Hippocampal formation (tissue), 2 donors: ENCODE measurements at places on chromosomes 2 and 18.

- no peak for DNase-seq
Observed at GRCh38 chr2:12054956-12055618, 308.7 kb downstream of the LPIN1 start.

DNA sequence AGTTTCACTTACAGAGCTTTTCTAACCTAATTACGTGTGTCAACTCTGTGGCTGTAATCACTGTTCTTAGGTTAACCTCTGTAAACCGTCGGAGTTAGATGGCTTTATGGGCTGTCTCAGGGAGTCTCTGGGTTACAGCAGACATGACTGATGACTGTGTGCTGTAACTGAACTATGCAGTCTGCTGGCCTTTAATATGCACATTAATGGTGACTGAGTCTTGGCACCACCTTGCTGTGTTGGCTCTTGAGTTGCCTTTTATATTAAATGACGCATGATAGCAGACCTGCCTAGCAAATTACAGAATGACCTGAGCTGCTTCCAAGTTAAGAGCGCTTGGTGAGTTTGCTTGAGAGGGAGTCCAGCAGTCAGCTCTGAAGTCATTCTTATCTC, 90.1 kb downstream of the ACKR3 start:
- DNase-seq = no peak

GRCh38 chr2:71471276-71471675, 17.9 kb downstream of the DYSF start:
- no peak for DNase-seq

GRCh38 chr2:240850026-240850425, 18.6 kb upstream of the AGXT start:
- DNase-seq = no peak

GRCh38 chr18:79580498-79581171, 99.0 kb upstream of the CTDP1 start:
- DNase-seq = no peak

DNA sequence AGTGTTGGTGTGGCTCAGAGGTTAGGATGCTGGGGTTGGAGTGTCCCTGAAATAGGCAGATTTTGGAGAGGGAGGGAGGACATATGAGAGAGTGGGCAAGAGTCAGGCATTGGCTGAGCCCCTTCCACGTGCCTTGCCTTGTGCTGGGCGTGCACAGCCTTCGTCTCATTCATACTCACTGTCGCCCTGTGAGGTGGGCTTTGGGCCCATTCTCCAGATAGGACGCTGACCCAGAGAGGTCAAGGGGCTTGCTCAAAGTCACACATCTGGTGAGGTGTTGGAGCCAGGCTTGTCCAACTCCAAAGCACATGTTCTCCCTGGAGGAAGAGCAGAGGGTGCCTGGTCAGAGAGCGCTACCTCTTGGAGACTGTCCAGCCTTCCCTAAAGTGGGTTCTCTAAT, 166.8 kb downstream of the DYSF start:
- no peak for DNase-seq

DNA sequence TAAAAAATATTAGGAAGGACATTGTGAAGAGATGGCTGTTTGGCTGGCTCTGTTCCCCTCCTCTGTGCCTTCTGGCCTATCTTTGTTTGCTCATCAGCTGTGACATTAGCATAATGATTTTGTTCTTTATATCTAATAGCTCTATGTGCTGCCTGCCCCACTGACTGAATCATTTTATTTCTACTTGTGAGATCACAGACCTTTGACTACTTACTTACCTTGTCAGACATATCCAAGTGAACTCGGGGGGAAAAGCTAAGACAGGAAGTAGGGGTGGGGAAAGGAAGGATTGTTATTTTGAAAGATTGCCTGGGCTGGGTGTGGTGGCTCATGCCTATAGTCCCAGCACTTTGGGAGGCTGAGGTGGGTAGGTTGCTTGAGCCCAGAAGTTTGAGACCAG, 104.2 kb downstream of the ASAP2 start:
- no peak for DNase-seq

DNA sequence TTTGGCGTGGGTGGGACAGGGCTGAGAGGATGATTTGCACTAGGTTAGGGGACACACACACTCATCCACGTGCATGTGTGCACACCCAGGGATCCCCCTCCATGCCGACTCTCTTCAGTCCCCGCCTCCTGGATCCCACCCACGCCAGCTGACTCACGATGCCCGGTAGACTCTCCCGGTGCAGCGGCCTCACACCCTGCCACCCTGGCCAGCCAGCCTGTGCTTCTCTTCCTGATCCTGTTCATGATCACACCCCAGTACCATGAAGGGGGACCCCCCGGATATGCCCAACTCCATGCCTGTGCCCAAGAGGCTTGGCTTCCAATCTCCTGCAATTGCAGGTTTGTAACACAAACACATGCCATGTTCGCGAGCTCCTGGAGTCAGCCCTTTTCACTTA, 157.8 kb upstream of the HDAC4 start:
- no peak for DNase-seq

DNA sequence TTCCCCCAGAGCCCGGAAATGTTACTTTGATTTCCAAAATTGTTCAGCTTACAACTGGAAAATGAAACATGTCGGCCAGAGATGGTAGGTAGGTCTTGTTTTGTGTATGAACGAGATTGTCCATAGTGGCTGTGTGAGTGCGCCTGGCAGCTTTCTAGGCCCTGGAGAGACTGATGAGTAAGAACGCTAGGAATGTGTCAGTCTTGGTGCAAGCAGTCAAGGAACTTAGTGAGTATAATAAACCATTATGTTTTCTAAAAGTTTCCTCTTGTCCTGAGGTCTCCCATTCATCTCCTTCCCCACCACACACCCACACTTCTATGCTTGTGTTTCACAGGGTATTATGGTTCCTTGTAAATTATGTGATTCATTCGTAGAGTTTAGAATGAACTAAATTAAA, 234.2 kb downstream of the CDH2 start:
- no peak for DNase-seq

DNA sequence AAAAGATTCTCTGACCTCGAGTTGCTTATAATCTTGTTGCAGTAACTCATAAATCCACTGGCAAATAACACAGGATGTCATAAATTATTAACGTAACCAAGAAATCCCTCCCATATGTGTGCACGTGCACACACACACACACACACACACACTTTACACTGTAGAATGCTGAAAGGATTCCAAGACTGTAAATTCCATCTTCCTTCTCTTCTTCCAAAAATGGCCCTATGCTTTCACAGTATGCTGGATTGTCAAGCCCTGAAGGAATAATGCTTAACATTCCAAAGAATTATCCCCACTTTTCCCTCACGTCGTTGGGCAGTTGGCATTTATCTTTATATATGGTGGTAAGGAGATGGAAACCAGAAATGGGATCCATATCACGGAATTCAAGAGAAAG, 117.5 kb upstream of the CRIM1 start:
- no peak for DNase-seq

DNA sequence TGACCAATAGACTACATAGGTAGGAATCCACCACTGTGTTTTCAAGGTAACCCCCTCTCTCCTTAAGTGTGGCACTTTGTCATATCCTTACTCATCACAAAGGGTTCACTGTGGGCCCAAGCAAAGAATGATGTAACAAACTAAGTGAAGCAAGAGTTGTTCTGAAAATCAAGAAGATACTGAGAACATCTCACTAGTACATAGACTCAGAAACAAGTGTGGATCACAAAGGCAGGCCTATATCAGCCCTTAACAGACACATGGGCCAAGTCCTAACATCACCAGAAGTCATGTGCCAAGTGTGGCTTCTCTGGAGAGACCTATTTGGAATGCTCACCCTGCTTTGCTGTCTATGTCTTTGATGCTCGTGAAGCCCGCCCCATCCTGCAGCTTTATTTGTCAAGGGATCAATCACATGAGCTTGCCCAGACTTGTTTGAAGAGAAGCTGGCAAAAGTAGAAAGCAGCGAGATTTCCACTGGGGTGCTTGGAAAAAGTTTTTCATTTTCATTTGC, 131.2 kb upstream of the TTC39C start:
- DNase-seq = no peak

- no peak for DNase-seq
Observed at GRCh38 chr2:23614701-23615100, 229.7 kb downstream of the KLHL29 start.

- DNase-seq = no peak
Observed at GRCh38 chr18:40582105-40582504, 1372.9 kb upstream of the PIK3C3 start.

GRCh38 chr2:62461707-62462106, 44.3 kb downstream of the TMEM17 start:
- no peak for DNase-seq

GRCh38 chr2:217899231-217900009, 103.4 kb downstream of the TNS1 start:
- no peak for DNase-seq

- no peak for DNase-seq
Observed at GRCh38 chr18:2471523-2471922, 99.8 kb downstream of the METTL4 start.

DNA sequence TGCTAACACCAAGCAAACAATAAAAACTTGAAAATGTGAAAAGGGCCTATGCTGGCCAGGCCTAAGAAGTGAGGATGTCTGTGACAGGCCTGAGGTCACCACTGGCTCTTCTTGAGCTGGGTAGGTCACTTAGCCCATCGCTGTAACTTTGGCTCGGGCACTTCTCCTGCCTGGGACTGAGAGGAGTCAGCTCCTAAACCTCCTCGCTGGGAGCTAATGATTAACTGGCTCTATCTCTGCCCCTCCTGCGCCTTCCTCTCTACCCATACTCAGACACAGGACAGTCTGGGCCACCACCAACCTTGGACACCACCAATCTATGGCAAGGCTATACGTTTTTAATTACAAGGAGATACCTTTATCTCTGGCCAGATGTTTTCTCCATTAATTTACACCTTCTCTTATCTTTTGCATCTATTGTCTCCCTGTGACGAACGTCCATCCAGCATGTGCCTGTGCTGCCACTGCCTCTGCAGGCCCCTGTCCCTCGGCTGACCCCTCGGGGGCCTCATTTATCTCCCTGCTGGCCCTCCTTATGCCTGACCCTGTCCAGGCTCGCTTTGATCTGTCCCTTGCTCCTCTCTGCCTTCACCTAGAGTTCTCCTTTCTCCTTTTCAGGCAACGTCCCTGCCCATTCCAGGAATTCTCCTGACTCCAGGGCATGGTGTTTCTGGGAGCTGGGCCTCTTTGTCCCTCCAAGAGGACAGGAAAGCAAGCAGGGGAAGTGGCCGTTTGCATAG, 149.1 kb upstream of the GATA6 start:
- no peak for DNase-seq

DNA sequence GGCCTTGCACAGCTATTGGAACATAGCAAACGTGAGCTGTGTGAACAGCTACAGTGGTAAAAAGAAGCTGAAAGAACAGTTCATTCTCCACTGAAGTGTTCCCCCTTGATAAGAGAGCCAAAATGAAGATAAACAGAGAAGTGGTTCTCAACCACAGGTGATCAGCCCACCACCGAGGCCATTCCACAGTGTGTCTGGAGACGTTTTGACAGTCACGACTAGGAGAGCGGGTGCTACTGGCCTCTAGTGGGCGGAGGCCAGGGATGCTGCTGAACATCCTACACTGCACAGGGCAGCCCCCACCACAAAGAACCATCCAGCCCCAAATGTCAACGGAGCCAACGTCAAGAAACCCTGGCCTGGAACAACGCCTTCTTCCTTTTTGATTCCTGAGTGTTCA, 38.4 kb downstream of the ADCY3 start:
- DNase-seq = no peak

GRCh38 chr18:78947291-78947690, 32.3 kb upstream of the SALL3 start:
- no peak for DNase-seq

DNA sequence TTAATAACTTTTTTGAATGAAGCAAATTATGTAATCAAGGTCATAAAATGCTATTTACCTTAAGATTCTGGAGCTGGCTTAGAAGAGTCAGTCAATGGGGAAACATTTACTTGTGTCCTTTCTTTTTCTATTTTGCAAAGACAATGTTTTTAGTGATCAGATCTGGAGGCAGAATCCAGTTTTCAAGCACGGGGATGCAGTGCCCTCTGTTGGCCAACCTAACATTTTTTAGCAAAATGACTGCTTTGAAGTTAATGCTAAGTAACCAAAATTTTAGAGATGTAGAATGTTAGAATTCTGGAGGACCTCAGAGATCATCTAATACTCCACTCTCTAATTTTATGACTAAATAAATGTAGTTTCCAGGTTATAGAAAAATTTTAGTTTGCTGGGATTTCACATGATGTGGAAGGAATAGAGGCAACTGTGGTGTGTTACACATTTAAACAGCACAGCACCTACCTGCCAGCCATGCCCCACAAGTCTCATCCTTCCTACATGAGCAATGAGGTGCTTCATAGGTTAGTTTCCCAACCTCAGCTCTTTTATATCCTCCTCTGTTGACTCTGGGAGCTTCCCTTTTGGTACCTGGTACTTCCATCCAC, 23.6 kb upstream of the SLC9A4 start:
- DNase-seq = peak; percentile 11

DNA sequence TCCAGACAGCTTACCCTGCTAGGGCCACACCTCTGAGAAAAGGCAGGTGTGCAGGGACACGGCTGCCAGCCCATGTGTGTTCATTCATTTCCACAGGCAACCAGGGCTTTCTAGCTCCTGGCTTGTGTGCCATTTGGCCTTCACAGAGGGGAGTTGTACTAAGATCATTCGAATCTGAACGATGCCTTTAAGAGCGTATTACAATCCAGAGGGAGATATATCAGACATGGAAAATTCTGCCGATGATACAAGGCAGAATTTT, 64.2 kb upstream of the OTOF start:
- no peak for DNase-seq

DNA sequence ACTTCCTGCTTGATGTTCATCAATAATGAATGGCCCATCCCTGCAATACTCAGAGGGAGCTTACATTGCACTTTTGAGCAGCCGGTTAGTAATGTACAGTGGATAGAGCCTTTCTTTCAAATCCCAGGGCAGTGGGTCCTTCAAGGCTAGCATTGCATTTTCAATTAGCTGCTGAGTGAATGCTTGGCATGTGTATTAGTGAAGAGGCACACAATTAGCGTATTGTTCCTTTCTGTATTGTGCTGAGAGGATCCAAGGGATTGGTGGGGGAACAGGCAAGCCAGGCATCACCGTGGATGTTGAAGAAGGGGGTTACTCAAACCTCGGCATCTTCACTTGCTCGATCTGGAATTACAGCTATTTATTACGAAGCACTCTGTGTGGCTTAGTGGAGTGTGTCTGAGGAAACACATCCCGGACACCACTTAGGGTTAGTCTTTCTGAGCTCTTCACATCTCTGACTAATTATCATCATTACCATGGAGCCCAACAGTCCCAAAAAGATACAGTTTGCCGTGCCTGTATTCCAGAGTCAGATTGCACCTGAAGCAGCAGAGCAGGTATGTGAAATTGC, at the start of gene PPP1R1C:
Gene PPP1R1C (plus strand): TSS at position 222 of the 574 bp plus-strand sequence. CDS start 258 bp downstream, at position 480.
- peak; percentile 10 for DNase-seq

- no peak for DNase-seq
Observed at GRCh38 chr2:237913193-237913917, 53.5 kb upstream of the UBE2F start.

DNA sequence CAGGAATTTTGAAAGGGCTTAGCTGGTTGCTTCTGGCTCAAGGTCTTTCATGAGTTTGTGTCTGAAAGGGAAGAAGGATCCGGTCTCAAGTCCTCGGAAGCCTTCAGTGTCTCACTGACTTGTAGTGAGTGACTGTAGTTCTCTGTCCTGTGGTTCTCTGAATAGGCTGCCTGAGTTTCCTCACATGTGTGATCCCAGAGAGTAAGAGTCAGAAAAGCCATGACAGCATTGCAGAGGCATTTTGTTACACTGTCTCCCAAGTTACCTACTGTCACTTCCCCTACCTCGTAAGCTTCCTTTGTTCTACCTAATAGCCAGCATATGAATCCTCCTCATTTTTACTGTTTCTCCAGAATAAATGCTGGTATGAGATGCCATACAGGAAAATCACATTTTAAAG, 709.1 kb upstream of the CHAC2 start:
- DNase-seq = no peak
